Activated naive CD4-positive, alpha-beta T cell treated with anti-CD3 and anti-CD28 coated beads, Interleukin-2, amount 50 U/mL, for 72 hours (primary cell): ENCODE measurements at places on chromosomes 12 and 14.

DNA sequence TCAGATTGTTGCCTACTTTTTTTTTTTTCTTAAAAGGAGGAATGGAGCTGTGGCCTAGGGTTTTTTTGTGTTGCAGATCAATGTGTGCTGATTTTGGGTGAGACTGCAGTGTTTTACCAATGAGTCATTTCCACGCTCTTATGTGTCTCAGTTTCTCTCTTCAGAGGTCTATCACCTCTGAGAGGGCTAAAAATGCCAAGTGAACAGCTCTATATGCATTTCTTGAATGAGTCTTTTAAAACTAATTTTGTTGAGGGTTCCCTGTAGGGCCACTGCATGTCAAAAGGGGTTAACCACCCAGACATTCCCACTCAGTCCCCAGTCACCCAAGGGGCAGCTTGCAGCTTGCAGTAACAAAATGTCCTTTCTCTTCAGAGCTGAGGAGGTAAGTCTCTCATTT is 24.3 kb upstream of the GLIPR1L2 start:
- no peak for DNase-seq

DNA sequence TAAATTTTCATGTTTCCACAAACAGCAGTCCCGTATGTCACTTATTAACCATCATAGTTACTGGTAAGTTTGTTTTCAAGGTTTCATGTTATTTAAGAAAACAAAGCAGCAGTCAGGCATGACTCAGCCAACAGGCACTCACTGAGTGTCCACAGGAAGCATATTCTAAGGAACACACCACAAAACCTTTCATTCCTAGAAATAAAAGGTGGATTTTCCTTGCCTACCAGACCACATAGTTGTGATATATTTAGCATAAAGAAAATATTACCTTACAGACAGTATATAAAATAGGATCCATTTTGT is 143.3 kb upstream of the AVPR1A start:
- DNase-seq = no peak

- DNase-seq = no peak
These were observed 73.4 kb downstream of the GSC start for GRCh38 chr14:94696518-94696917.

GRCh38 chr12:105562199-105562971 is 231.9 kb downstream of the C12orf75 start:
- DNase-seq = no peak

- DNase-seq = no peak
These were observed 288.7 kb upstream of the FLRT2 start for GRCh38 chr14:85241022-85241855.

DNA sequence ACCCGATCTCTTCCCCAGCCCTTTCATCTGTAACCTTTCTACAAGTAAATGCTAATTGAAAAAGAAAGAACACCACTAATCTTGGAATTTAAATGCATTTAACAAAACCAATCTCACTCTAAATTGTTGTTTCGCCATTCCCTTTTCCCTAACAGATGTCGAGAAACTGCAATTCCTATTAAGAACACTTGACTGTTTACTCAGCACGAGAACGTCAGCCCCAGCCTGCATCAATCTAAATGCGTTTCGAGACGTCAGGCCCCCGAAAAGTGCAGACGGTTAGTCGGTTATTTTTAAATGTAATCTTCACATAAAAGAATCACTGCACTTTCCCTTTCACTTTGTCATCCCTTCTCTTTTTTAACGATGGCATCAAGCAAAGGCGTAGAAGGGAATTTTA is 837.6 kb downstream of the VRK1 start:
- DNase-seq = no peak

DNA sequence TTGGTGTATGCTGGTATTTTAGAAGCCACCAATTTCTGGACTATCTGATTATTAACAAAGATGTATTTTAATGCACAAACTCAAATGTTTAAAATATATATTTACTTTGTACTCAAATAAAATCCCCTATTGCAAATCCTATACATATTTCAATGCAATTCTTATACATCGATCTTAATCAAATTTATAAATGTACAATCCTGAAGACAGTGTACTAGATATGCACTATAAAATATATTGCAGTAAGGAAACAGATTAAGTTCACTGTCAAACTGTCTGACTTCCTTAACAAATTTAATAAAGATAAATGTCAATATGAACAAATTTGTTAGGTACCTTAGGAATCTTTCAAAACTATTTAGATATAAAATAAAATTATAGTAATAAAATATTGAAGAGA is 43.9 kb downstream of the FOXA1 start:
- DNase-seq = no peak

DNA sequence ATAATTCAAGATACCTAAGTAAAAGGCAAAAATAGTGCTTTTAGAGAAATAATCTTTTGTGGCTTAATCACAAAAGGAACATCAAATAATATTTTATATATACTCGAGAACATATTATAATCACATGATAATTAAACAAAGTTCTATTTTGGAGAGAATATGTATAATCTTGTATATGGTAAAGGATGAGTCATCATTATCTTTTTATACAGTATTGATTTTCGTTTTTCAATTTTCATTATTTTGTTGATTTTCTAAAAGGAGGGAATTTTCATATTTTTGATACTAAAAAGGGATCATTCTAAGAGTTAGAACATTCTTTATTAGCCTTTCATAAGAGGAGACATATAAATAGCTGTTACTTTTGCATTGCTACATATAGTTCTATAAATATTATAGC is 77.3 kb upstream of the TTC7B start:
- no peak for DNase-seq

- no peak for DNase-seq
These were observed 81.9 kb upstream of the ATF7IP start for GRCh38 chr12:14283489-14284144.

- DNase-seq = no peak
These were observed 77.4 kb downstream of the AACS start for GRCh38 chr12:125142601-125143000.
